Muscle of leg (tissue), 16 donors: ENCODE measurements at places on chromosomes 13 and 19.

DNA sequence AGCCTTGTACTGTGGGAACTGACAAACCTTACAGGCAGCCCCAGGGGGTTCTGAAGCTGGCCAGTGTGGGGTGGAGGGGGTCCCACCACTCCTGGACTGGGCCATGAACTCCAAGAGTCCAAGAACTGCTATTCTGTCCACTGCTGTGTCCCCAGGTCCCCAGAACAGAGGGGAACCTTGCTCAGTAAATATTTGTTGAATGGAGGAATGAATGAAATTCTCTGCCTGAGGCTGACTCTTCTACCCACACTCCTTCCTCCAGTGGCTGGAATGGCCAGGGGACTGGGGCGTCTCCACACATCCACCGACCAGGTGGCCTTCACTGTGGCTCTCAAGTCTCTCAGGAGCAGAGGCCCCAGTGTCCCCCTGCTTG lies 11.6 kb downstream of the WIZ start:
- DNase-seq, result no peak

DNA sequence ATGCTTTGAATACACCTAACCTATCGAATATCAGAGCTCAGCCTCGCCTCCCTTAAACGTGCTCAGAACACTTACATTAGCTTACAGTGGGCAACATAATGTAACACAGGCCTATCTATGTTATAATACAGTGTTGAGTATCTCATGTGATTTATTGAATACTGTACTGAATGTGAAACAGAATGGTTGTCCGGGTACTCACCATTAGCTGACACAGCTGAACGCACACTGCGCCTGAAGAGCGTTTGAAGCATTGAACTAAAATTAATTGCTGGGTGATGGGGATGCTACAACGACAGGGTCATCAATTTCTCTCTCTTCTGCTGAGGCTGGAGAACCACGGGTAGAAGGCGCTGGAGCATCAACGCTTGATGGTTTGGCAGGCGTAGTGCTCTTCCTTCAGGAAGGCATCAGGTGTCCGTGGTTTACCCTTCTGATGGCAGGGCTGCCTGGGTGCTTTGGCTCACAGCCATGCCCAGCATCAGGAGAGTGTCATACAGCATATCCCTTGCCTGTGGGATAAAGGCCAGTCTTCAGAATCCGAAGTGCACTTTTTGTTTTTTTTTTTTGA lies 46.9 kb upstream of the UBE2L5 start:
- DNase-seq, result no peak

- DNase-seq, result no peak
Observed at GRCh38 chr13:109906976-109907375, 120.6 kb upstream of the IRS2 start.

GRCh38 chr13:42153199-42154113 lies 105.0 kb downstream of the DGKH start:
- no peak for DNase-seq

- peak; percentile 70 for DNase-seq
Observed at GRCh38 chr13:33799950-33800592, 17.9 kb upstream of the RFC3 start.

- no peak for DNase-seq
Observed at GRCh38 chr13:93228643-93228937, 2.0 kb downstream of the GPC6 start.

DNA sequence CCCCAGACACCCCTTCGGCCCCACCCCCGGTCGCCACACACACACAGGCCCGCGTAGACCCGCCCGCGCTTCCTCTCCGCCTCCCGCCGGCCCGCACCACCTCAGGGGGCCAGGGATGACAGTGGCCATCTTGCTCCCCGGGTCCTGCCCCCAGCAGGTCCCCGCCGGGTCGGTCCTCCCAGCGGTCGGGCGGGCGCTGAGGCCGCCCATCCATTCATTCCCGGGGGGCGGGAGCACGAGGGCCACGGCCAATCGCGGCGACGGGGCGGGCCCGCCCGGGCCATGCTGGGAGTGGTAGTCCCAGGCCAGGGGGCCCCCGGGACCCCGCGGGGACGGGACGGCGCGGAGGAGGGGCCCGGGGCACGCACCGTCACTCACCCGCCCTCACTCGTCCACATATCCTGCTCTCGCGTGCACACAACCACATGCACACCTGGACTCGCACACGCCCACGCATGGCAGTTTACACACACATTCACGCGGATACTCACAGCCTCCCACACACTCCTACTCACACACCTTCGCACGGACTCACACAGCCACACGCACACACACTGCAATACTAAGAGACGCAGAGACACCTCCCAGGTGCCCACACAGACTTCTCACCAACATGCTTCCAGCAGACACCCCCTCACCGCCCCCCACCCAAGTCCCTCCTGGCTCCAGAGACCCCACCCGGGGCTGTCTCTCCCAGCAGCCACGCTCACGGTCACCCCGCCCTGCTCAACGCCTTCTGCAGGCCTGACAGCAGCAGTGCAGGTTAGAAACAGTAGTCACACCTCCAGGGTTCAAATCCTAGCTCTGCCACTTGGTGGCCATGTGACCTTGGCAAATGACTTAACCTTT lies at the start of gene DPF1:
Gene DPF1, minus strand, starts transcription at position 209 of the 849 bp plus-strand sequence. Its CDS starts 80 bp downstream, at position 129.
- DNase-seq, result peak; percentile 84

DNA sequence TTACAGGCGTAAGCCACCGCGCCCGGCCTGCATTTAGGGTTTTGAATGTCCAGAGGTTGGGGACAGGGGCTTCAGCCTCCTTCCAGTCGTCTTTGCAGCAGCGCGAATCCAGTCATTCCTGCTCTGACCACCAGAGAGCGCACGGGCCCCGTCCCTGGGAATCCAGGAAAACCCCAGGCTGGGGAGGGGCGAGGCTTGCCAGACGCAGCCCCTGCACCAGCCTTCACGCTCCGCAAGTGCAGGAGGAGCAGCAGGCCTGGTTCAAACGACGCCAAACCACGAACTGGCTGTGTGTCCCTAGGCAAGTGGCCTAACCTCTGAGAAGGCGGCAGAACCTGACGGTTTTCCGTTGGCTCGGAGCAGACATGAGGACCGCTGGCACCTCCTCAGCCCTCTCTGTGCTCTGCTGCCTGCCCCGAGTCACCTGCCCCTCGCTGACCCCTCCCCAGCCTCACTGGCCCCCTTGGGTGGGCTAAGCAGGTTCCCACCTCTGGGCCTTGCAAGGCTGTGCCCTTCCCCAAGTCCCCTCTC lies 2.0 kb upstream of the RNF126 start:
- peak; percentile 85 for DNase-seq

DNA sequence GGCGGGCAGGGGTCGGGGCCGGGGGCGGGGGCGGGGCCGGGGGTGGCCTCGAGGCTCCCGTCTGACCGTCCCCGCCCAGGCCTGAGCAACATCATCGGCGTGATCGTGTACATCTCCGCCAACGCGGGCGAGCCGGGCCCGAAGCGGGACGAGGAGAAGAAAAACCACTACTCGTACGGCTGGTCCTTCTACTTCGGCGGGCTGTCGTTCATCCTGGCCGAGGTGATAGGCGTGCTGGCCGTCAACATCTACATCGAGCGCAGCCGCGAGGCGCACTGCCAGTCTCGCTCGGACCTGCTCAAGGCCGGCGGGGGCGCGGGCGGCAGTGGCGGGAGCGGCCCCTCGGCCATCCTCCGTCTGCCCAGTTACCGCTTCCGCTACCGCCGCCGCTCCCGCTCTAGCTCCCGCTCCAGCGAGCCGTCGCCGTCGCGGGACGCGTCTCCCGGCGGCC lies 9.4 kb upstream of the CACNG6 start:
- DNase-seq, result no peak

DNA sequence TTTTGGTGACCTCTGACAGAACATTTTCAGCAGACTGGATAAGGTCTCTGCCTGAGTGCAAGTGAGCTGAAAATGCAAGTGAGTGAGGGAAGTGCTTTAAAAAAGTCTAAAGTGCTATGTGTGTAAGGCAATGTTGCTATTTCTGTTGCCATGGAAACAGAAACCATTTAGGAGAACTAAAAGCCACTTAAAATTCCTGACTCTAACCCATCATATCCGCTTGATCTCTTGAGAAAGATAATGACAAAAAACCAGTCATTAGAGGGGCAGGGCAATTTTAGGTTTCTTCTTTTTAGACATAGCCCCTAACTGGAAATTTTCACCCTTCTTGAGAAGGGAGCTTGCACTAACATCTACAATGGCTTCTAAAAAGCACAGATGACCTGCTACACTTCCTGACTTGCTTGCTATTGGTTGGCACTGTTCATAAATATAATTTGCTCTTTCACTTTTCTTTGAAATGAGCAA lies at the start of gene CYSLTR2:
Gene CYSLTR2, plus strand, starts transcription at position 458 of the 468 bp plus-strand sequence. CDS start 52,889 bp downstream, outside the sequence.
- DNase-seq, result peak; percentile 89

GRCh38 chr19:2331601-2332246 lies 3.2 kb downstream of the SPPL2B start:
- no peak for DNase-seq

GRCh38 chr13:110115591-110115990 lies 191.4 kb downstream of the COL4A1 start:
- DNase-seq, result no peak

- peak; percentile 72 for DNase-seq
Observed at GRCh38 chr13:52713894-52714293, 25.7 kb downstream of the CNMD start.

- peak; percentile 71 for DNase-seq
Observed at GRCh38 chr19:10501971-10502523, 1.1 kb downstream of the KEAP1 start.
